ENCODE measurements at places on chromosomes 4 and X.

DNA sequence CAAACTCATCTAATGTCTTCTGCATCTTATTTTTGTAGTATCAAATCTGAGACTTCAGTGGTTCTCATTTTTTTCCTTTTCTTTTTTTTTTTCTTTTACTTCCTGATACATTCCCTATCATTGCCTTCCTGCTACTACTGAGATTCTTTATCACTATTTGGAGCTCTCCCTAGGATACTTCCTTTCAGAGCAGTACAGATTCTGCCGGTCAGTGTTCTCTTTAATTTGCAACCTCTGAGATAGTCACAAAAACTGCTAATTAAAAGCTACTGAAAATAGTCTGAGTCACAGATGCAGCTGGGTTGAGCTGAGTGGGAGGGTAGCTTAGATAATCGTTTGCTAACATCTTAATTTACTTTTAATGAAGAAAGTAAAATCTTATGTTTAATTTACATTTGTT is 1279.7 kb downstream of the ARAP2 start:
- DNase-seq: no peak

DNA sequence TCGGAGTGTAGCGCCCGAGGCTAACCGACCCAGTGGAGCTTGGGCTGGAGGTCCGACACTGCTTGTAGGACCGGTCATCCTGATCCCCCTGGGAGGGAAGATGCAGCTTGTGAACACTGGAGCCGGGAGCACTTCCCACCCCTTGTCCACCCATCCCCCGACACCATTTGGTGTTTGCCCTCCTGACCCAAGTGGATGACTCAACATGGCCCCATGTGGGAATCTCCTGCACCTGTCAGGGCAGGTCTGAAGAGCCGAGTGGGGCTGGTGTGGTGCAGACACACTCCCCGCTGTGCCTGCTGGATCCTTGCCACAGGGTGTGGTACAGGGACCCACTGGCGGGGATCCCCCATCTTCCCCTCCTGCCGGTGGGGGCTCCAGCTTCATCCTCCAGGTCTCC is 90.0 kb upstream of the AFAP1 start:
- DNase-seq: no peak

GRCh38 chr4:84855774-84856173 is 110.7 kb downstream of the WDFY3 start:
- DNase-seq: no peak

- DNase-seq: no peak
Measured at GRCh38 chr4:158811216-158811540, 42.4 kb downstream of the FNIP2 start.

DNA sequence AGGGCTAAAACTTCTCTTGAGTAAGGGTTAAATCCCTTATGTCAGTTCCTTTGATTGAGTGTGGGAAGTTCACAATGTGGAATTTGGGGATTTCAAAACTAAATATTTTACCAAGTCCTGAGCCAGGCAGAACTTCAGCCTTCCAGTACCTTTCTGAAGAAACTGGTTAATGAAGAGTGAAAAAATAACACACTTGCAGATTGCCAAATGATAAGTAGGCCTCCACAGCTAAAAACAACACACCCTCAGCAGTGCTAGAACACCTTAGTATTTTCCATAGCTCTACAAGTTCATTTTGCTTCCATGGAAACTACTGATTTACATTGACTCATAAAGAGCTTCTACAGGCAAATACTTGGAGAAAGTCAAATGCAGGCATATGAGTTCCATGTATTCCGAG is 326.8 kb downstream of the ZNF674 start:
- DNase-seq: no peak

DNA sequence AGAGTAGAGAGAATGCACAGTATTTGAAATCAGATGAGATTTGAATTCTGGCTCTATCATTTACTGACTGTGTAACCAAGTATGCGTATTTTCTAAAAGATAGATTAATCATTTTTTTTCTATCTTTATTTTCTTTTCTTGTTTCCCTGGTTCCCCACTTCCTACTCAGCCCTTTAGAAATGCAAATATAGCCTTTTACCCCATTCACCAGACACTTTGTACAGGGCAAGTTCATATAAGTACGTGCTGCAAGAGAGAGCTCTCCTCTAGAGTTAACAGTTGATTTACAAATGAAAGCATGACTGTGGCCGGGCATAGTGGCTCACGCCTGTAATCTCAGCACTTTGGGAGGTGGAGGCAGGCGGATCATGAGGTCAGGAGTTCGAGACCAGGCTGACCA is 17.8 kb upstream of the TDO2 start:
- DNase-seq: no peak

DNA sequence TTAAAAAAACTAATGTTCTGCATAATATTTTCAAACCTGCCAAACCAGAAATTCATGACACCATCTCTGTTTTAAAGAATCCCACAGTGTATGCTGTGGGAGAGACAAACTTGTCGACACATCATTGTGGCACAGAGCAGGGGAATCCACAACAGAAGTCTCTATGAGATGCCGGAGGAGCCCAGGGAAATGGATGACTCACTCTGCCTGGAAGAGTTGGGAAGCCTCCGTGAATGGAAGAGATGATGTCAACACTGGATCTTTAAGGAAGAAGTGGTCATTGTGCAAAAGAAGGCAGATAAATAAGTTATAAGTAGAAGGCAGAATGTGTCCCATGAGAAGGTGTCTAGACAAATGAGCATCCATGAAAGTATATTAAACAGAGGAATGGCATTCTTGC is 595.1 kb downstream of the RAB28 start:
- no peak for DNase-seq

DNA sequence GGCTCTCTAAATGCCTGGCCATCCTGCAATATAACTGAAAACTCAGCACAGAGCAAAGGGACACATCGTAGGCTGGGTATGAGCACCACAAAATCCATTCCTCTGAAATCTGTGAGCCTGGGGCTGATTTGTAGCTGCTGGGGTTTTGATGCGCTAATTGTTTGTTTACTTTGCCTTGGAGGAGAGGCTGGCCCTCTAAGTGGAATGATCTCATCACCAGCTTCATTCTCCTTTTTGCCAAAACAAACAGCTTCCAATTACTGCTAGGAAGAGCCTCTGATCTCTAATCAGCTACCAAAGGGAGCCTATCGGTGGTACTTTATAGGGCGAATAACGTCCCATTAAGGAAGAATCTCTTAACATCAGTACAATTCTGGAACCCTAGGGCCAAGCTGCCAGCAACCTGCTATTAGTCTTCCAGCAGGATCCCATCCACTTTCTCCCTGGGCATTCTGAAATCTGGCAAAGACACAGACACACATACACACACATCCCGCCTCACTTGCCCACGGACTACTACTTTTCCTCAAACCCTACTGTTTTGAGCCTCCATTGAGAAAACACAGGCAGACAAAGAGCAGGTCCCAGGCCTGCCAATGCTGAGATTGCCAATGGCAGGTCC is 5.8 kb downstream of the ANOS1 start:
- DNase-seq: no peak

DNA sequence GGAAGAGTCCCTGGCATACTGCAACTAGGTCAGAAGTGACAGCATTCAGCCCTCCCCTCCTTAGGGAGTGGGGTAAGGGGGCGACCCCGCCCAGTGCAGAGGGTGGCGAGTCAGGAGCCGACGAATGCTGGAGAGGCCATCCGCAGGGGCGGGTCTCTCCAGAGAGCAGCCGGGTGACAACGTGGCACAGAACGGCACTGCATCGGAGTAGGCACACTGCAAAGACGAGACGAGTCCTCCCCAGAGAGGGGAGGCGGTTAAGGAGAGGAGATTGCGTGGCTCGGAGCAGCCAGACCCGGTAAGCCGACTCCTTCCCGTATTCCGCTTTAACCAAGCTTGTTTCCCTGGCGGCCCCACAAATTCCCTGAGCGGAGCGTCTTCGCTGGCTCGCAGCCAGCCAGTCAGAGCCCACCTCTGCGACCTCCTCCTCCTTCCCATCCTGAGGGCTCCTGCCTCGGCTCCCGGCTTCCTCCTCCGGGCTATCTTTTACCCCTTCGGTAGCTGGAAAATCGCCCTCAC is 54.9 kb downstream of the LINC00632 start:
- DNase-seq: no peak

DNA sequence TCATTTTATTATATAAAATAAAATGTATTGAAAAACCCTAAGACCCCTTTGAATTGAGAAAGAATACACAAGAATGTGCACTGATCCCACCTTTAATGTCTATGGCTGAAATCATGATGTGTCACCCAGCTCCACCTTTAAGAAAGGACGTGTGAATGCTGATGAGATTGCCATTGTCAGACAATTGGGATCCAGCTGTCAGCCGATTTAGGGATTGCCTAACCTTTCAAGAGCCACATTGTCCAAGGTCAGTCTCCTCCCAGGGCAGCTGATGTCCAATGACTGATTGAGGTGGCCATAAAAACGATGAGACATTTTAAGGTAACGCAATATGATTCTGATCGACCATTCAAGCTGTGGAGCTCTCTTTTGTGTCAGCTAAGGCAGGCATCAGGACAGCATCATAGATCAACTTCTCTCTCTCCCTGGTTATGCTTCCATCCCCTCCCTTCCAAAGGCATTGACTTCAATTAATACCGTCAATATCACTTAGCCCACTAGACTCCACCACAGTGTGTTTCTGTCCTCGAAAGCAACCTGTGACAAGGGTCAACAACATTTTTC is 1676.4 kb downstream of the PCDH7 start:
- DNase-seq: no peak

DNA sequence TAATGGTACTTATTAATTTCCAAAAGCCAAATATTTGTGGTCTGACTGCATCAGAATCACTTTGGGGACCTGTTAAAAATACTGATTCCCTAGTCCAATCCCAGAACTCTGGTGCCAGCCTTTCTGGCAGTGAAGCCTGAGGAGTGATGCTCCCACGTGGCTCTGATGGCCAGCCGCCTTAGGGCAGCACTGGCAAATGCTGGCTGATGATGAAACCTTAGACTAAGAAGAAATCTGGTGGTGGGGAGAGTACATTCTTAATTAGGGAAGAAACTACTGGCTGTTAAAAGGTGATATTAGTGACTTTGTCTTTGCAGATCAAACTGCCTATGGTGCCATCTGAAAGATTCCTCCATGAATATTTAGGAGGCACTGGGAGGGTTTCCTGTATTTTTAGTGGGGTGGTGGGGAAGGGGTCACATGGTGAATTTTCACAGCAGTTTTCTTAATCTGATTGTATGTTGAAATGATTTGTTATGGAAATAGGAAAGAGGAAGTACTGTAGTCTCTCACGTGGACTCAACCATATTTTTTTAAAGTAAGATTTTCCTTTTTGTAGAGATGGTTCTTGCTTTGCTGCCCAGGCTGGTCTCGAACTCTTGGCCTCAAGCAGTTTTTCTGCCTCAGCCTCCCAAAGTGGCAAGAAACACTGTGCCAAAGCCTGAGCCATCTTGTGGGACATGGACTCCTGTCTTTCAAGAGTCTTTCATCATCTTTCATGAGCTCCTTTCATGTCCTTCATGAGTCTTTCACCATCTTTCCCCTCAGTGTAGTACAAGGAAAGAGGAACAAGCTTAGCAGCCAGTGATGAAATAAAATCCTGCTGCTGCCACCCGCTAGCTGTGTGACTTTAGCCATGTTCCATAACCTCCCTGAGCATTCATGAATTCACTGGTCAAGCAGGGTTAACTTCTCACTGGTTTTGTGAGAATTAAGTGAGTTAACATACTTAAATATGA is 90.8 kb downstream of the ZNF330 start:
- DNase-seq: no peak

GRCh38 chr4:7414046-7414445 is 20.7 kb downstream of the PSAPL1 start:
- no peak for DNase-seq

- DNase-seq: no peak
Measured at GRCh38 chrX:16852617-16853179, 17.5 kb downstream of the RBBP7 start.

DNA sequence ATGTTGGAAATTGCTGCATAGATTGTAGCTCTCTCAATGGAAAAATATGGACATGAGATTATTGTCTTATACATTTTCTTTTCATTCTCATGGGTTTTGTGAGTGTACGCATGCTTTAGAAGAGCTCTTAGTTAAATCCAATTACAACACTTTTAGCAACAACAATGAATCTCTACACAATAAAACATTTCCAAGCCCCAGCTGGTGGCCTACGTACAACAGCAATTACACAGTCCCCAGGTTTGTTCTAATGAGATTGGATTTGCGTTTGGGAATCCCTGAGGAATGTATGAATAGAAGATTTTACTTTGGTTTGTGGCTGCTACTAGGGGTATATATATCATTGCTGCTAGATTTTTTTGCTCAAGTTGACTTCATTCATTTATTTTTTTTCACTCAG is 98.6 kb downstream of the FHDC1 start:
- DNase-seq: no peak

DNA sequence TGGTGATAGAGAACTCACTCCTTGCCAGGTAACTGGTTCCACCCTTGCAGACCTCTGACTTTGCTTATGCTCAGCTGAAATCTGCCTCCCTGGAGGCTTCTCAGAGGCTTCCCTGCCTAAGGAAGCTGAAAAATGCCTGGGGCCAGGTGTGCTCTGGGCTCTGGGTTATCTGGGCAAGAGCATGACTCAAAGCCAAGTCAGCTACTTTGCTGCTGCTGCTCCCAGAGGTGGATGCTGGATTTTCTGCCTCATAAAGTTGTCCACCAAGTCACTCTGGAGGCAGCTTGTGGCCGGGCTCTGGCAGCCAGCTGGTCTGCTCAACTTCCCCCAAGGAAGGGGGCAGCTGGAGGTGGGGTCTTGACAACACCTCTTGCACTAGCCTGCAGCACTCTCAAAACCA is 132.7 kb downstream of the PJA1 start:
- DNase-seq: peak; percentile 7

GRCh38 chr4:73947239-73947985 is 34.4 kb downstream of the PF4 start:
- no peak for DNase-seq

GRCh38 chrX:48965959-48966358 is 5.7 kb downstream of the KCND1 start:
- DNase-seq: no peak

- no peak for DNase-seq
Measured at GRCh38 chrX:45709381-45709780, 508.7 kb upstream of the DIPK2B start.

- DNase-seq: no peak
Measured at GRCh38 chr4:83219344-83220331, 65.0 kb downstream of the COQ2 start.

GRCh38 chr4:144905286-144905685 is 192.7 kb downstream of the ANAPC10 start:
- no peak for DNase-seq

DNA sequence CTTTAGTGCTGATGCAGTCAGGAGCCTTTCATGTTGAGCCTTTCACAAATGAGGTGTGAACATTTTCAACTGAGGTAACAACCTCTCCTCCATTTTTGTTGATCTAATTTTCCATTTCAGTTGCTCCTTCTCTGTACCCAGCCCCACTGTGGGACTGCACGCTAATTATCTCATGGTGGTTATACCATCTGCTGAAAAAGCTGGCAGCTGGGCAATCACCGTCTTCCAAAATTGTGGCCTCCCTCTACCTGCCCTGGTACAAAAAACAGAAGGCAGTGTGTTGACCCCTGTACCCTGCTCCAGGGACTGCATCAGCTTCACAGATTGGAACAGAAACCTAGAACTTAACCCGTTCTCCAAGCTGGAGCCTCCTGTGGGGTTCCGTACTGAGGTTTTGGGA is 72.4 kb upstream of the LONRF3 start:
- no peak for DNase-seq

- no peak for DNase-seq
Measured at GRCh38 chrX:83504721-83505479, 3.2 kb upstream of the POU3F4 start.

GRCh38 chr4:88196013-88196365 is 37.5 kb upstream of the ABCG2 start:
- DNase-seq: no peak

GRCh38 chr4:54726907-54727306 is 69.2 kb downstream of the KIT start:
- no peak for DNase-seq

Data from omental fat pad (tissue), 4 donors.